ENCODE measurements at places on chromosomes 6 and 20. TPM values are rescaled to one million over a fixed set of nuclear protein-coding genes. Genes with fewer than 3 reads are reported as not detected.

The PRRT1 gene
- total RNA-seq: 0.25 TPM

GRCh38 chr6:131838051-131838450 lies 30.2 kb downstream of the ENPP1 start:
- no peak for DNase-seq

DNA sequence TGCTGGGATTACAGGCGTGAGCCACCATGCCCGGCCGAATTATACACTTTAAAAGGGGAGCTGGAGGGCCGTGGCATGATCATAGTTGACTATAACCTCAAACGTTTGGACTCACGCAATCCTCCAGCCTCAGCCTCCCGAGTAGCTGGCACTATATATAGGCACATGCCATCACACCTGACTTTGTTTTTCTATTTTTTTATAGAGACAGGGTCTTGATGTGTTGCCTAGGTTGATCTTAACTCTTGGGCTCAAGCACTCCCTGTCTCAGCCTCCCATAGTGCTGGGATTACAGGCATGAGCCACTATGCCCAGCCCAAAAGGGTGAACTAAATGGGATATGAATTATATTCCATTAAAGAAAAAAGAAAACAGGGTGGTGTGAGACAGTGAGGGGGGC lies 7.8 kb downstream of the PTGIS start:
- no peak for DNase-seq

- DNase-seq: peak; percentile 20
Observed at GRCh38 chr6:105257340-105257739, 77.5 kb upstream of the POPDC3 start.

DNA sequence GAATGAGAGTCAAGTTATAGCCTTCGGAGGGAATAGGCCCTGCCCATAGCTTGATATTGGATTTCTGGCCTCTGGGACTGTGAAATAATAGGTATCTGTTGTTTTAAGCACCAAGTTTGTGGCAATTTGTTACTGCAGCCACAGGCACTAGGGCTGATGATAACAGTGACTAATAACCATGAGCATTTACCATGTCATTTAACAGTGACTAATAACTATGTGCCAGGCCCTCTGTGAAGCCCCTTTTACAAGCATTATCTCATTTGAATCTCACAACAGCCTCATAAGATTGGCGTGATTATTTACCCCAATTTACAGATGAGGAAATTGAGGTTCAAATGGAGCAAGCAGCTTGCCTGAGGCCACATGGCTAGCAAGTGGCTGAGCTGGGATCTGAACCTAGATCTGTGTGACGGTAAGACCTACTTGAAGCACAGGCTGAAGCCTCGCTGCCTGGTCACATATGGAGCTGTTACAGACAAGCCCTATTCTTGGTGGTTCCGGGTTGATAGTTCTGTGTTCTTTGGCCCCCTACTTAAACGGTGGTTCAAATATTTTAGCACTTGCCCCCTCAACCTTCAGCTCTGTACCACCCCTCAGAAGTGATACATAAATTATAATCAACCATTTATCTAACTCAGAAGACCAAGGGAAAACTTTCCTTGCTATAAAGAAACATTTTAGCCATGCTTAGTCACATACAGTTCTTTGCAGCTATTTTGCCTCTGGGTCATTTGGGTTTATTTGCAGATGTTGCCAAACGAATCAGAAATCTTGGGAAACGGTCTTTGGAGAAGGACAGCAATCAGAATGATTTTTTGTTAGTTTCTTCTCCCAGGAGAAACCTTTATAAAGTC lies 98.3 kb downstream of the ELOVL5 start:
- no peak for DNase-seq

Data from SJCRH30 (cell line).